AG09309 (cell line): ENCODE measurements at places on chromosomes 16 and 17.

- DNase-seq, result peak; percentile 28
These were observed 10.9 kb upstream of the GINS2 start for GRCh38 chr16:85699628-85700027.

DNA sequence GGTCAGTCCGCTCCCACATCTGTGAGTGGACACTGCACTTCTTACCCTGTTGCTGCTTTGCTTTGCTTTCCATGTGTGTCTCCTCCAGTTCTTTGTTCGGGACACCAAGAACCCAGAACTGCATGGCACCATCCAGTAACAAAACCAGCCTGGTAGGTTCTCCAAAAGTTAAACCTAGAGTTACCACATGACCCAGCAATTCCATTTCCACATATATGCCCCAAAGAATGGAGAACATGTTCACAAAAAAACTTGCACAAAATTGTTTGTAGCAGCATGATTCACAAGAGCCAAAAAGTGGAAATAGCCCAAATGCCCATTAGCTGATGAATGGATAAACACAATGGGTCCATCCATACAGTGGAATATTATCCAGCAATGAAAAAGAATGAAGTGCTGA is 10.3 kb upstream of the CCL22 start:
- DNase-seq, result no peak

- DNase-seq, result no peak
These were observed 22.0 kb downstream of the CLUH start for GRCh38 chr17:2689411-2690164.

DNA sequence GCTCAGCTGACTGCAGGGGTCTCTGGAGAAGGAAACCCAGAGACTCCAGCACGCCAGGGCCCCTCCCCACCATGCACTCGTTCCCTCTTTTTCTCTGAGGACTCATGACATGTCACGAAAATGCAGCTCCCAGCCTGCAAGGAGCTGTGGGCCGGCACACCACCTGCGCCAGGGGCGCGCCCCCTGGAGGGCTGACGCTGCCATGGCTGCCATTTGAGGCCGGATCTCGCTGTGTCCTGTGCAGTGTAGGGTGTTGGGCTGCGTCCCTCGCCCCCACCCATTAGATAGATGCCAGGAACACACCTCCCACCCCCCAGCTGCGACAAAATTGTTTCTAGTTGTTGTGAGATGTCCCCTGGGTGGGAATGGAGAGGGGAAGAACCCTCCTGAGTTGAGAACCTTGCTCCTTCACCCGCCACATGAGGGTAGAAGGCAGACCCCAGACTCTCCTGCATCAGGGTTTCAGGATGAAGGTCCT is 8.2 kb downstream of the SYNGR2 start:
- DNase-seq, result no peak

GRCh38 chr17:43416998-43417890 is 18.5 kb downstream of the ARL4D start:
- no peak for DNase-seq
